Adrenal gland (tissue), 19 donors: ENCODE measurements at places on chromosomes 3 and 15.
A peak's percentile ranks its signal among the peaks of the same experiment; 100 is the strongest.

- no peak for DNase-seq
These were observed 593.2 kb upstream of the DPPA4 start for GRCh38 chr3:109930582-109930981.

DNA sequence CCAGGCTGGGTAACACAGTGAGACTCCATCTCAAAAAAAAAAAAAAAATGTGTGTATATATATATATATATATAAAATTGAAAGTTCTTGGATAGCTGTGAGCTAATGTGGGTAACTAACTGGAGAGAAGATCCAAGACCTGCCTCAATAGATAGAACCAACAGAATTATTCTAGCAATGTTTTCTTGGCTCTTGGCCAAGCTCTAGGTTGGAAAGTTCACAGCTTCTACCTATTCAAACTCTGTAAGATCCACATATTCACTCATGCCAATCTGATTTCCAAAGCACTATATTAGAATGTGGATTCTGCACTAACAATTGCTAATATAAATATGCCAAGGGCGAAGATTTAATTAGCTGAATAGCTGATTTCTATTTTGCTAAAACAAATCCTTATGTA is 29.8 kb upstream of the CMTM6 start:
- no peak for DNase-seq

GRCh38 chr3:124760601-124761000 is 30.3 kb downstream of the UMPS start:
- DNase-seq: no peak

DNA sequence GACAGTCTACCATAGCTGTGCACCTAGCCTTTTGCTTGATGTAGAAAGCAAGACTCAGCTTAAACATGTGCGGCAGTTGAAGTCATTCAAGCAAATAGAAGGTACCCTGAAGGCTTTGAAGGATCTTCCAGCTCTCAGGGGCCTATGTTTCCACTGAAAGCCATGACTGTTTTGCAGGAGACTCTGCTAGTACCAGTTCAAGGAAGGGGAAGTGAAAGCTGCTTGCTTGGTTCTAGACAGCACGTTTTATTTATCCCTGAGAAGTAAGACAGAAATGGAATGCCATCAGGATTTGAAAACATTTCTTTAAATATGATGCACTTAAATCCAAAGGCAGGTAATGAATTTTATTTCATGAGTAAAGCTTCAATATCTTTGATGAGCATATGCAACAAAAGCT is 311.4 kb downstream of the PDCD6IP start:
- DNase-seq: no peak

- DNase-seq: no peak
These were observed 39.1 kb downstream of the GOLM2 start for GRCh38 chr15:44327578-44327977.

GRCh38 chr3:129593595-129594339 is 12.7 kb downstream of the PLXND1 start:
- DNase-seq: no peak

DNA sequence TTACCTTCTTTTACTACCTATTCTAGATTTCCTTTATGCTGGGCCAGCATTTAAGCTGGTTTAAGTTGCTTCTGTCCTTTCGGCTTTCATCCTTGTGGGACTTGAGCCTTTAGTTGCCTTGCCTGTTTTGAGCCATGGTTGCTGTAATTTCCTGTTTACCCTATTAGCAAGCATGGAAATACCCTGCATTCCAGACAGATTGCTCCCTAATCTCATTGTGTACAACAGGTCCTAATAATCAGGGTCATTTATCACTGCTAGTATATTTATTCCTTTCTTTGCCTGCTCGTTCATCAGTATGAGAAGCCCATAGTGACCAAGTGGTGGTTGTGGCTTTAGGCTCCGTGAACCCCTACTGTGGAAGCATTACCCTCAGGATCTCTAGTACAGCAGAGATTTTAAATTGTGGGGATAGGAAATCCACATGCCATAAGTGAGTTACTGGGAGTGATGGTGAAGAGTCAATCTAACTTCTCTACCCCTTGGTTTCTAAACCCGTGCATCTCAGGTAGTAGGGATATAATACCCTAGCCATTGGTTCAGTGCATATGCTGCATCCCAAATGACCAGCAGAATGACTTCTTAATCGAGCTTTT is 31.9 kb downstream of the NCK1 start:
- DNase-seq: no peak

GRCh38 chr15:70596354-70597055 is 166.9 kb downstream of the UACA start:
- DNase-seq: no peak

- no peak for DNase-seq
These were observed 995 bp downstream of the ADAMTS17 start for GRCh38 chr15:100340721-100341238.

- DNase-seq: no peak
These were observed 60.4 kb upstream of the SPPL2A start for GRCh38 chr15:50825946-50826345.

- no peak for DNase-seq
These were observed 118.4 kb downstream of the FGF12 start for GRCh38 chr3:192608726-192609600.

GRCh38 chr3:164375538-164375937 is 702.8 kb downstream of the SI start:
- no peak for DNase-seq

DNA sequence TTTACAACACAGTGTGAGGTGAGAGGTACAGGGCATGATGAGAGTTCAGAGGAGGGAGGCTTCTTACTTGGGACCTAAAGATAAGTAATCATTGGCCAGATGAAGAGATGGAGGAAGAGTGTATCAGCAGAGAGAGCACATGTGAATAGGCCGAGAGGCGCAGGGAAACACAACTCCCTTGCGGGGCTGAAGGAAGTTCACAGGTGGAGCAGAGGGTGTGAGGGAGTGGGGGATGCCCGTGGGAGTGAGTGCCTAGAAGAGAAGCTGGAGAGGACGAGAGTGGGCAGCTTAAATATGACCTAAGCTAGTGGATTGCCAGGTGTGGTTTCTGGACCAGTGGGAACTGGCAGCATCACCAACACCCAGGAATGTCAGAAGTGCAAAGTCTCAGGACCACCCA is 98.2 kb upstream of the TBC1D5 start:
- DNase-seq: no peak

GRCh38 chr3:57810048-57810447 is 53.9 kb downstream of the SLMAP start:
- DNase-seq: peak; percentile 37

DNA sequence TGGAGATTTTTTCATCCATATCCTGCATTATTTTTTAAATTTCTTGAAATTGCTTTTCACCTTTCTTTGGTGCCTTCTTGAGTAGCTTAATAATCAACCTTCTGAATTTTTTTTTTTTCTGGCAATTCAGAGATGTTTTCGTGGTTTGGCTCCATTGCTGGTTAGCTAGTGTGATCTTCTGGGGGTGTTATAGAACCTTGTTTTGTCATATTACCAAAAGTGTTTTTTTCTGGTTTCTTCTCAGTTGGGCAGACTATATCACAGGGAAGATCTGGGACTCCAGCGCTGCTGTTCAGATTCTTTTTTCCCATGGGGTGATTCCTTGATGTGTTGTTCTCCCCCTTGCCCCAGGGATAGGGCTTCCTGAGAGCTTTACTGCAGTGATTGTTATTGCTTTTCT is 23.8 kb upstream of the TIGIT start:
- no peak for DNase-seq
